HuH-7.5 (cell line): ENCODE measurements at places on chromosomes 13 and 19.

- no peak for DNase-seq
Measured at GRCh38 chr19:49801966-49802661, 11.0 kb downstream of the FUZ start.

DNA sequence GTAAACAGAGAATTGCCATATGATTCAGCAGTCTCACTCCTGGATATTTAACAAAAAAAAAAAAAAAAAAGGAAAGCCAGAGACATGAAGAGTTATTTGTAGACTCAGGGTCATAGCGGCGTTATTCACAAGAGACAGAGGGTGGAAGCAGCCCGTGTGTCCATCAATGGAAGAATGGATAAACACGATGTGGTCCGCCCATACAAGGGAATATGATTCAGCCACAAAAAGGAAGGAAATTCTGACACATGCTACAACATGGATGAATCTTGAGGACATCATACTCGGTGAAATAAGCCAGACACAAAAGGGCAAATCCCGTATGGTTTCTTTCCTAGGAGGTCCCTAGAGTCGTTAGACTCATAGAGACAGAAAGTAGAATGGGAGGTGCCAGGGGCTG, 14.8 kb downstream of the ACSBG2 start:
- no peak for DNase-seq

GRCh38 chr19:45066921-45067661, 9.2 kb downstream of the ZNF296 start:
- DNase-seq: no peak

DNA sequence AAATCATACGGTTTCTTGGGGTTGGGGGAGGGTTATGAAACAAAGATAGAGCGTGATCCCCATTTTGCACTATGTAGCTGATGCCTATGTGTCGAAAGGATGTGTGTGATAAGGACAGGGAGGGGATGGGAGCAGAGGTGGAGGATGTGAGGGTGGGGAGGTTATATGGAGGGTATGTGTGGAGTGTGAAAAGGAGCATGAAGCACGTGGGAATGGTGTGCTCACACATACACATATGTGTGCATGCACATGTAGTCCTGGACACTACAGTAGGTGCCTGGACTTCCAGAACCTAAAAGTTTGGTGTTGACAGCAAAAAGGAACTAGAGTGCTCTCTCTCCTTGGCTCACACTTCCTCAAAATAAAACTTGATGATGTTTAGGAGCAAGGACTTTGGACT, 25.4 kb downstream of the STOML3 start:
- DNase-seq: no peak

DNA sequence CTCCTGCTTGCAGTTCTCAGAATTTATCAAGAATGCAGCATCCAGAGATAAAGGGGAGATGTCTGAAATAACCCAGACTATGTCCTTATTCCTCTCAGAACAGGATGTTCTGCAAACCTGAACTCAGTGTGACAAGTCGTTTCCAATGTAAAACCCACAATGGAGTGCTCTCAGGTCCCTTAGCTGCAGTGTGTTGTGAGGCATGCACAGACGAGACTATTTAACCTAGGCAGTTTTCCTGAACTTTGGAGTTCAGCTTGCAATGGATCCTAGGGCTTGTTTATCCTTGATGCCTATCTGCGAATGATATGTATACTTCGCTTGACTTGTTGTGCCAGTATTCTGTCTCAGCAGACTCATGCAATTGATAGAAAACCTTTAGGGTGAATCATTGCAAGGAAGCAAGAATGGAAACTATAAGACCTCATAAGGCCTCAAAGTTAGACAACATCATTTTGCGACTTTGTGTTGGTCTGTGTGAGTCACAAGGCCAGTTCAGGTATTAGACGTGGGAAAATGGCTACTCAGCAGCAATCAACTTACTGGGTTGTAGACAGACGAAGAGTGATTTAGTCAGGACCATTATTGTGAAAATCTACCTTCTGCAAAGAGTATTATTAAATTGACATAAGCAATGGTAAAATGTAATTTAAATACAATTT, 2439.9 kb upstream of the PCDH20 start:
- DNase-seq: peak; percentile 23

DNA sequence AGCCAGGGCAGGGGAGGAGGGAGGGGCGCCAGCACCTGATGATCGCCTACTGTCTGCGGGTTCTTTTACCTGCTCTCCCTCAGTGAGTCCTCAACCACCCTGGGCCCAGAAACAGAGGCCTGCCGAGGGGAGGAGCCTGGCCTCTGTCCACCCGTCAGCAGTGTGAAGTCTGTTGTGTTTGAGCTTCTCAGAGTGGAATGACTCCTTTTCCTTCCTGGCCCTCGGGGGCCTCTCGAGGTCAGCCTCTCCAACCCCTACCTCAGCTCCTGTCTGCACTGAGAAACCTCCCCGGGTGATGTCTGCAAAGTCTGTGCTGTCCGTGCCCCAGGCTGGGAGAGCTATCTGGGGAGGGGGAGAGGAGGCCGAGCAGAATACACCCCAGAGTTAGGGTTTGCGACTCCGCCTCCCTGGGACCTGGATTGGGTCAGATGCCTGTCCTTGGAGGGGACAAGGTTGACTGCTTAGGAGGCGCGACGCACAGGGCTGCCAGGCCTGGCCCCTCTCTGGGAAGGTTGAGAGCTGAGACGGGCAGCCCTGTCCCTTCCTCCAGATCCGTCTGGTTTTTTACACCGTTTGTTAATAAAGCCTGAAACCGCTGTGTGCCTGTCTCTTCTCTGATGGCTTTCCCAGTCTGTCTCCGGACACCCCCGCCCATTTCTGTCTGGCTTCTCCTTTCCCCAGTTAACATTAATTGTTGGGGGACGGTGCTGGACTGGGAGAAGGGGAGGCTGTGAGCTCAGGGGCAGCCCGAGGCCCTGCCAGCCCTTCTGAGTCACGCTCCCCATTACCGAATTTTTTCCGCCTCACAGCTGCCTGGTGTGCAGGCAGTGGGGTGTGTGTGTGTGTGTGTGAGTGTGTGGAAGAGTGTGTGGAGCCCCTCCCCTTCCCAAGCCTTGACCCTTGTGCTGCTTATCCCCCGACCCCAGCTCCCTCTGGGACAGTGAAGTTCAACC, 989 bp upstream of the SSC5D start:
- DNase-seq: no peak

- DNase-seq: no peak
Measured at GRCh38 chr13:48593536-48593935, 60.2 kb upstream of the CYSLTR2 start.

DNA sequence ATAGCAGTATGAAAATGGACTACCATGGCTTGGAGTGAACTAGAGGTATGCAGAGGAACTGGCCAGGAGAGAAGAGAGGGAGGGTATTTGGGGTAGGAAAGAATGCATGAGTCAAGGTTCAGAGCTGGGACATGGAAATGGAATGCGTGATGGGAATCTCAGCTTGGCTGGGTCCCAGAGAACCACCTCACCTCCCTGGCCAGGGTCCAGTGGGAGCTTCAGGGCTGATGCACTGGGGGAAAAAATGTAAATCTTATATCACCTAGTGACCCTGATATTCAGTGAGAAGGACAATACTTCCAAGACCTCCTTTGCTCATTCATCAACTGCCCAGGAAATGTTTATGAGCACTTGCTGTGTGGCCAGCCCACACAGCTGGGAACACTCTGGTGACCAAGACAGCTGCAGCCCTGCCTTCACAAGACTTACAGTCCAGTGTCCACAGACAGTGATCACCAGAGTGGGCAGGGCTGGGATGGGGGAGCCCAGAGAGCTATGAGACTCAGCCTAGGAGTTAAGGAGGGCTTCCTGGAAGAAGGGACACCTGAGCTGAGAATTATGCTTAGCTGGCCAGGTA, 12.8 kb downstream of the IGSF23 start:
- DNase-seq: no peak

GRCh38 chr19:50475736-50476223, 527 bp upstream of the EMC10 start:
- DNase-seq: no peak

- no peak for DNase-seq
Measured at GRCh38 chr13:32624441-32624840, 38.2 kb downstream of the PDS5B start.

- no peak for DNase-seq
Measured at GRCh38 chr19:38977445-38978325, 2.1 kb upstream of the FBXO17 start.

DNA sequence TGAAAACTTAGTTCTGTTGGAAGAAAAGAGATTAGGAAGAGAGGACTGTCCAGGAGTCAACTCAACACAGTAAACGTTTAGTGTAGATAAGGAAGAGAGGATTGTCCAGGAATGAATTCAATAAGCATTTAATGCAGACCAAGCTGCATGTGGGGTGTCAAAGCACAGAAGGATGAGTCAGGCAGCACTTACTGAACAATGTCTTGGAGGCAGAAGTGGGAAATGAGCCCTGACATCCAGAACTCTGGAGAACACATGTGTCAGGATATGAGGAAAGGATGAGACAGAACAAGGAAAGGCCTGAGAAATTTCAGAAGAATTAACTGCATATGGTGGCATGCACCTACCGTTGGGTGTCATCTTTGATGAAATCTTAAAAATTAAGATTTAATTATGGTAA, 429.2 kb upstream of the HTR2A start:
- DNase-seq: no peak

- DNase-seq: no peak
Measured at GRCh38 chr13:23434491-23434890, 989 bp upstream of the SACS start.

- DNase-seq: no peak
Measured at GRCh38 chr13:100532836-100533435, 55.7 kb downstream of the GGACT start.

- DNase-seq: no peak
Measured at GRCh38 chr19:35843676-35844481, 8.4 kb downstream of the NPHS1 start.

GRCh38 chr13:101065329-101065728, 351.0 kb downstream of the NALCN start:
- DNase-seq: no peak

GRCh38 chr19:2787115-2787514, 1.8 kb downstream of the THOP1 start:
- DNase-seq: no peak

GRCh38 chr19:6873708-6874431, 13.5 kb upstream of the ADGRE1 start:
- no peak for DNase-seq

GRCh38 chr13:75723901-75724300, 87.8 kb downstream of the LMO7 start:
- no peak for DNase-seq
